ENCODE measurements at places on chromosomes 7 and 10. TPM values are rescaled to one million over a fixed set of nuclear protein-coding genes. Genes with fewer than 3 reads are reported as not detected.

GRCh38 chr10:131735577-131735976, 165.2 kb upstream of the PPP2R2D start:
- DNase-seq = no peak
- no peaks in the 10 kb centered on the region for H3K4me1 ChIP-seq
- H3K4me3 ChIP-seq = no peak overlapping the region
- no peaks in the 10 kb centered on the region for H3K36me3 ChIP-seq

DNA sequence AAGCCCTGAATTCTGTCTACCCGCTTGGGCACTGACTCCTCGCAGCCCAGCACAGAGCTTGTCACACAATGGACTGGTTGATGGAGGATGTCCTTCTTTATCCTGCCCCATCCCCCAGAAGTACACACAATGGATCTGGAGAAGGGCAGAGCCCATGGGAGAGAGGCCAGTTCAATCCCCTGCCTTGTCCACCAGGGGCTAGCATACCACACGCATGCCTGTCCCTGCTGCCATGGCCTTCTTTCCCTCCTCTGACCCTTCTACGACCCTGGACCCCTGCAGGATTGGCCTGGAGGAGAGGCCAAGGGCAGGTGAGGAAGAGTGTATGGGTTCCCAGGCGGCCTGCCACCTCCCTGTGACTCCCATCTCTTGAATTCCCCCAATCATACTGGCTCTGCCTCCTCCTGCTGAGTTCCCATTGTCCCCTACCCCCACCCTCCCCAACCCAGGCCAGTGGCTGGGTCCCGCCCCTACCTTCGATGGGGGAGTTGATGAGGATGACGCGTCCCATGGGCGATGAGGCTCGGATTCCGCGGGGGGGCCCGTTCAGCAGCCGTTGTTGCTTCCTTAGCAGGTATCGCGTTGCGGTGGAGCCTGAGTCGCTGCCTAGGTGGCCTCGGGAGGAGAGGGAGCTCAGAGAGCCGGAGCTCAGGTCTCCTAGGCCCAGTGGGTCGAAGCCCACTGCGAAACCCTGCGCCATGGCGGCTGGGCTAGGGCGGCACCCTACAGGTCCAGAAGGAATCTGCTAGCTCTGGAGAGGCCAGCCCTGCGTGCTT, 1.2 kb downstream of the PDZD7 start:
- H3K4me3 ChIP-seq = no peak overlapping the region
- no peaks in the 10 kb centered on the region for H3K36me3 ChIP-seq
- H3K27ac ChIP-seq = peak overlapping the region; percentile 73

The VWA2 gene
- 12.1 TPM for total RNA-seq

The CPA2 gene
- total RNA-seq = 85.0 TPM

DNA sequence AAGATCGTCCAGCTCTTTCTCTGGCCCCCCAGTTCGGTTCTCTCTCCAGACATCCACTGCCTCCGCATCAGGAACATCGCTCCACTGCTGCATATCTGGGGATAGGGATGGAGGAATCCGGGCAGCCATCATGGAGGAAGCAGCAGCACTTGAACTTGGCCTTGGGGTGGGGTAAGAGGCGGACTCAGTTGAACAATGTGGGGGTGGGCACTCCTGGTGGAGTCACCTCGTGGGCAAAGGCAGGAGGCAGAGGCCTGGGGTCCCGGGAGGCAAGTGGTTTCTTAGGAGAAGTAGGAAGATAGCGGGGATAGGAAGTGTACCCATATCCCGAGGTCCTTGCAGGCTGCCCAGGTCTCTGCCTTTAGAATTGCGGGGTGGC, 98.3 kb downstream of the CHST15 start:
- H3K27ac ChIP-seq = peak overlapping the region; percentile 45
- peak overlapping the region; percentile 53 for H3K4me3 ChIP-seq
- no peaks in the 10 kb centered on the region for H3K36me3 ChIP-seq
- H3K27me3 ChIP-seq = peaks cover 64% of the 10 kb centered on the region
- no peak for DNase-seq

DNA sequence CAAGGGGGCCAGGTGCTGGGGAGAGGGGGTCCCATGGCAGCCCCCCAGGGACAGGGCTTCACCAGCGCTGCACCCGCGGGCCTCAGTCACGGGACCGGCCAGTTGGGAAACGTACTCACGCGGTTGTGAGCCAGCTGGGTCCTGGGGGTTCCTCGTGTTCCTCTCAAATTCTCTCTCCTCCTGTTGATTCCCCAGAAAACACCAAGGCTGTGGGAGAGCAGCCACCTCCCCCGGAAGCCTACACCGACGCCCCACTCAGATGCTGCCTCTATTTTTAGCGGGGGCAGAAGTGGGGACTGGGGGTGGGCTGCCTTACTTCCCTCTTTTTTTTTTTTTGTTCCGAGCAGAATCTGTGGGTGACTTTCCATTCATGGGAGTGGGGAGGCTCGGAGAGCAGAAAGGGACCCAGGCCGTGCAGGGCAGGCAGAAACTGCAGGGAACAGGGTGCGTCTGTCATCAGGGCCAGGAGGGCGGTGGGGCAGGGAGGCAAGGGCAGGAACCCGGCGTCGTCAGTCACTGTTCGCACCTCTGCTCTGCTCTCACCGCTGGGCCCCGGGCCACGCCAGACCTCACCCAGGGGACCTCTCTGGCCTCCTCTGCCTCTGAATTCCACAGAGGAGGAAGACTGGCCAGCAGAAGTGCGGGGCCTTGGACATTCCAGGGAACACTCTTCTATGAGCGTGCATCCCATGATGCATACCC, 63.1 kb downstream of the CARD11 start:
- peaks cover 4% of the 10 kb centered on the region for H3K27me3 ChIP-seq
- peaks cover 24% of the 10 kb centered on the region for H3K4me1 ChIP-seq
- no peak overlapping the region for H3K27ac ChIP-seq
- DNase-seq = no peak
- no peaks in the 10 kb centered on the region for H3K36me3 ChIP-seq
- no peak overlapping the region for H3K4me3 ChIP-seq

DNA sequence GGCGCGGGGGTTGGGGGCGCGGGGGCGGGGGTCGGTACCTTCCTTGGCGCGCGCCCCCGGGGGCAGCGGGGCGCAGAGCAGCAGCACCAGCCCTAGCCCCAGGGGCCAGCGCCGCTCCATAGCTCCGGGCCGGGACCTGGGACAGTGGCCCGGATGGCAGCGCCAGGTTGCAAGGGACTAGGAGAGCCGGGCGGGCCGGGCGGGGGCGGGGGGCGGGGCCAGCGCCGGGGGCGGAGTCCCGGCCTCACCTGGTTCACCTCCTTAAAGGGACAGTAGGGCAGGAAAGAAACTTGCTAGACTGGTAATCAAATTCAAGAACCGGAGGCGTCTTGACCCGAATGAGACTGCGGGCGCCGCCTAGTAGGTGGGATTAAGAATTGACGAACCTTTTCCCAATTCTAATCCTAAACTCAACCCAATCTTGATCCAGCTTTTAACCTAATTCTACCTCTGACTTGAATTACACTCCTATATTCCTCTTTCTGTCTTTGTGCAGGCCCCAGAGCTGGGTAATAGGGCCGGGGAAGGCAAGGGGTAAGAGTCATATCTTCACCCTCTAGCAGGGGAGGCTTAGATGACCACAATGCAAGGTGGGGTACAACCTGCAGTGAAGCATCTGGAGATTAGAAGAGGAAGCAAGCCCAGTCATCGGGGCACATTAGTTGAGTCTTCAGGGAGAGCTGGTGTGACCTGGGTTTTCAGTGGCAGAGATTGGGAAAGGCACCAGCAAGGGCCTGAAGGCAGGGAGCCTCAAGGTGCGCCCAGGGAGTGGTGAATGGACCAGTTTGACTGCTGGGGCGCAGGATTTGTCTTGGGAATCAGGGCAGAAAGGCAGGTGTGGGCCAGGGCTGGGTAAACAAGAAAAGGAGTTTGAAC, at the start of gene EPHA1:
Gene EPHA1, minus strand, starts transcription at position 171 of the 876 bp plus-strand sequence. Its CDS starts 51 bp downstream, at position 120.
- peak within 1 kb of the TSS; percentile 90 for H3K4me3 ChIP-seq
- peaks cover 2% of the 10 kb centered on the region for H3K36me3 ChIP-seq
- peaks cover 55% of the 10 kb centered on the region for H3K4me1 ChIP-seq
- no peaks in the 10 kb centered on the region for H3K27me3 ChIP-seq
- DNase-seq = peak; percentile 45

The MMP21 gene
- total RNA-seq = not detected

DNA sequence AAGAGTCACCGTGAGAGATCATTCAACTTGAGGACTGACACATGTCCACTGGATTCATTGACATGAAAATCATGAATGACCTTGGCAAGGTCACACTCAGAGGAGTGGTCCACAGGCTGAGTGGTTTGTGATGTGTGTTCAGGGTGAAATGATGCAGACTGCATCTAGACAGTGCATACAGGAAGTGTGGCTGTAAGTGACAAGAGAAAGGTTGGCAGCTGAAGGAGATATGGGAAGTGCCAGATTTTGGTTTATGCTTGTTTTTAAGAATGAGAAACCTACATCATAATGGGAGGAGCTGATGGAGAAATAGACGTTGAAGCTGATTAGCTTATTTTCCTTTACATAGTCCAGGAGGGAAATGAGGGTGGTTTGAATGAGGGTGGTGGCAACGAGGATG, 64.8 kb upstream of the VIPR2 start:
- DNase-seq = no peak
- H3K36me3 ChIP-seq = no peaks in the 10 kb centered on the region
- no peaks in the 10 kb centered on the region for H3K4me1 ChIP-seq
- H3K27ac ChIP-seq = no peak overlapping the region
- no peak overlapping the region for H3K4me3 ChIP-seq
- no peaks in the 10 kb centered on the region for H3K27me3 ChIP-seq
